ENCODE measurements at places on chromosomes 5 and 9. TPM values are rescaled to one million over a fixed set of nuclear protein-coding genes. Genes with fewer than 3 reads are reported as not detected.

Gene NR5A1
- 0.04 TPM for polyA plus RNA-seq

DNA sequence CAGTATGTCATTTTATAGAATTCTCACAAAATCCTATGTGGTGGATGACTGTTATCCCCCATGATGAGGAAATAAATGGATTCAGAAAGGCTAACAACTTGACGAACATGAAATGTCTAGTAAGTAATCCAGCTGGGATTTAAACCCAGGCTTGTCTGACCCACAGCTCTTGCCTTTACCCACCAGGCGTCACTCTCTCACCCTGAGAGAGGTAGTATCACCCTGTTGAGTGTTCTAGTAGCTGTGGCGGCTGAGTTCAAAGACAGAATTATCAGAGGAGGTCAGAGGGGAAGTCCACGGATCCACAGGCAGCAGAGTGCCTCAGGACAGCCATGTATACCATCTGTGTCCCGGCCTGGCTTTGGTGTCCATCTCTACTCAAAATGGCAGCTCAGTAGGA lies 113.8 kb downstream of the ZNF462 start:
- no peak for DNase-seq

Gene SIMC1
- 2.0 TPM for polyA plus RNA-seq

Gene SLC46A2
- polyA plus RNA-seq: not detected

GRCh38 chr9:105282870-105283621 lies 38.6 kb downstream of the SLC44A1 start:
- DNase-seq: no peak

Gene SGCD
- 13.2 TPM for polyA plus RNA-seq

- DNase-seq: peak; percentile 74
These were observed at the start of gene JADE2 for GRCh38 chr5:134524826-134525682. Gene JADE2, plus strand, starts transcription at chr5:134525670. Its CDS starts 10,188 bp downstream, at chr5:134535858.
